ENCODE measurements at places on chromosomes 5 and 9. TPM values are rescaled to one million over a fixed set of nuclear protein-coding genes. Genes with fewer than 3 reads are reported as not detected.

The INSL4 gene
- total RNA-seq, result not detected

The SLC45A2 gene
- 0.26 TPM for total RNA-seq

- DNase-seq, result no peak
- no peak overlapping the region for H3K4me3 ChIP-seq
- H3K27me3 ChIP-seq, result no peaks in the 10 kb centered on the region
- H3K27ac ChIP-seq, result no peak overlapping the region
Observed at GRCh38 chr9:4017749-4018491, 281.9 kb downstream of the GLIS3 start.

DNA sequence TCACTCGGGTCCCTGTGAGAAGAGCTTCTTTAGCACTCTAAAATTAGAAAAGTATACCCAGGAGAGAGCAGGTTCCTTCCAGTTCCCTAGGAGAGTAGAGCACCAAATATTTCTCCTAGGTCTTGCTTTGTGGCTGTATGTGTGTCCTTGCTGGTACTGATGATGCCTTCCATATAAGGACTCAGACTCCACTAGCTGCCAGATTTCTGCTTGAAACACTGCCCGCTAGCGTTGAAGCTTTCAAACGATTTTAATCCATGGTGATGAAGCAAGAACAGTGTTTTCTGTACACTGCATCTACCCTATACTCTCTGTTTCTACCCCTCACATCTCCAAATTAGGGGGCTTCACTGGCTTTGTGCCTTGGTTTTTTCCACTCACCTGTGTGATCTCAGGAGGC, 2.4 kb upstream of the SMC2 start:
- no peak for DNase-seq
- H3K36me3 ChIP-seq, result no peaks in the 10 kb centered on the region
- peaks cover 55% of the 10 kb centered on the region for H3K4me1 ChIP-seq
- H3K27ac ChIP-seq, result peak overlapping the region; percentile 94

DNA sequence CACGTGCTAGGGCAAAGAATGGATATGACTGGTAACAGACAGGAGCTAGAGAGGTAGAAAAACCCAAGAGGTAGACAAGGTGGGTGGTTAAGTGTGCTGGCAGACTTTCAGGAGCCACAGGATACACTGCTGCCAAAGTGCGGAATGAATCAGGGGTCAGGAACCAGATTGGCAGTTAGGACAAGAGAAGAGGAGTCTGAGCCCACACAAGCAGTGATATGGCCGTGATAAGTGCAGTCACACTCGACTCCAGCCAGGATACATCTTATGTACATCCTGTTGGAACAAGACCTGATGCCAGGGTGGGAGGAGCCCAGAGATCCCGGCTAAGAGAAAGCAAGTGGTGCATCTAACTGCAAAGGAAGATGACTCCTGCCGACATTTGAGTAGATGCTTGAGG, 10.0 kb downstream of the SLIT3 start:
- no peak overlapping the region for H3K4me3 ChIP-seq

DNA sequence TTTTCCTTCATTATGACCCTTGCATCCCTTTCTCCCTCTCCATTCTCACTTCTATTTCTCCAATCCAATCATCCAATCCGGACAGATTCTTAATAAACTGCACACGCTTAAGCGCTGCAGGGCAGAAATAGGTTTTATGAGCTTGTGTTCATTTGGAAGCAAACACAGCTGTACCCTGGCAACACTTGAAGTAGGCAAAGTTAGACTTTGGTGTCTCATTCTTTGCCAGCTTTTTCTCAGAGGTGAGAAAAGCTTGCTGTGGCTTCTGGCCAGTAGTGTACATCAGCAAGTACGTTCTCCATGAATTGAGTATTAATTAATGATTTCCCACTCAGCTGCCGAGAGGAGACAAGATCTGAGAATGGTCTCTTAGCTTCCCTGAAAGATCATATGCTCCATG, 88.5 kb downstream of the FBXO4 start:
- no peaks in the 10 kb centered on the region for H3K27me3 ChIP-seq
- no peaks in the 10 kb centered on the region for H3K4me1 ChIP-seq
- H3K36me3 ChIP-seq, result no peaks in the 10 kb centered on the region
- no peak overlapping the region for H3K4me3 ChIP-seq
- DNase-seq, result no peak

DNA sequence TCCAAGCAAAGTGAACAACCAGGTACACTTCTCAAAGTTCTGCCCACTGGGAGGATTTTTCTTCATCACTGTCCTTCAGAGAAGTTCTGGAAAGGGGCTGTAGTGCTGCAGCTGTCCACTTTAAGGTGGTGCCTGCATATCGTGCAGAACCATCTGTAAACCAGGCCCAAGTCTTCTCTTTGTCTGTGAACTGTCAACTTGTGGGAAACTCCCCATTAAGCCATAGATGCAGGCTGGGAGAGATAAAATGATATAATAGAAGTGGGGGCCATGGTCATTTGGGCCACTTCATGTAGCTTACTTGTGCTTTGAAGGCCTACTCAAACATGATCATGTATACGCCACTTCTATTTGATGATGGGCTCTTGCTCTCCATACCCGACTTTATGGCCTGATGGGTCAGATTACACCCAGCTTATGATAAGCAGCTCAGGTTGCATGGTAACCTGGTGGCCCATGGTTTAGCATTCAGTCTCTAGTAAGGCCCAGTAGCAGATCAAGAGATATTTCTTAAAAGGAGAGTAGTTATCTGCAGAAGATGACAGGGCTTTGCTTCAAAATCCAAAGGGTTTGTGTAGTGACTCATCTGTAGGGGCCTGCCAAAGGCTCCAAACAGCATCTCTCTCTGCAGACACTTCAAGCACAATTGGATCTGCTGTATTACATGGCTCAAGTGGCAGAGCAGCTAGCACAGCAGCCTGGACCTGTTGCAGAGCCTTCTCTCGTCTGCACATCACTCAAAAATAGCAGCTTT, 15.7 kb upstream of the BTF3 start:
- H3K4me1 ChIP-seq, result no peaks in the 10 kb centered on the region
- no peak for DNase-seq
- no peaks in the 10 kb centered on the region for H3K36me3 ChIP-seq
- H3K4me3 ChIP-seq, result no peak overlapping the region
- H3K27me3 ChIP-seq, result no peaks in the 10 kb centered on the region

DNA sequence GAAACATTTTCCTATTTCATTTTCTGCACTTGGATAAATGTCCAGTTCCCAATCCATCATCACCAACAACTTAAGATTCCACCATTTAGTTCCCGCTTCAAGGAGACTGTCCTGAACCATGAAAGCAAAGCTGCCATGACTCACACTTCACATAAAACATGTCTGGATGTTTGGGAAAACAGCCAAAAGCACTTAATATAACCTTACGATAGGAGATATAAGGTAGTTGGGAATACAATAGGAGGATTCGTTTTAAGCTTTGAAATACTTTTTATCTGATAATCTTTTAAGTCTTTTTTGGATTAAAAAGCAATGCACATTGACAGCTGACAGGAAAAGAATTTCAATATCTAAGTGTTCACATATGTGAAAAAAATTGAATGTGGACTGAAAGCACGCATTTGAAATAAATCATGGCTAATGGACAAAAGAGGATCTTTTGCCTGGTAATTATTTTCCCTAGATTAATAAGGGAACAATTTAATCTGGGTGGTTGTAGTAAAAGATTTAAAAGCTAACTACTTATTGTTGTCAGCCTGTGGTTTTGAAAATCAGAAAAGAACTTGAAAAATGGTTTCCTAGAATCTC, 17.3 kb upstream of the TGFBI start:
- H3K4me1 ChIP-seq, result peaks cover 63% of the 10 kb centered on the region
- DNase-seq, result no peak
- peak overlapping the region; percentile 12 for H3K27ac ChIP-seq
- no peaks in the 10 kb centered on the region for H3K27me3 ChIP-seq

All from esophagus muscularis mucosa (tissue), 4 donors.